ENCODE measurements at places on chromosomes 1 and 21.

DNA sequence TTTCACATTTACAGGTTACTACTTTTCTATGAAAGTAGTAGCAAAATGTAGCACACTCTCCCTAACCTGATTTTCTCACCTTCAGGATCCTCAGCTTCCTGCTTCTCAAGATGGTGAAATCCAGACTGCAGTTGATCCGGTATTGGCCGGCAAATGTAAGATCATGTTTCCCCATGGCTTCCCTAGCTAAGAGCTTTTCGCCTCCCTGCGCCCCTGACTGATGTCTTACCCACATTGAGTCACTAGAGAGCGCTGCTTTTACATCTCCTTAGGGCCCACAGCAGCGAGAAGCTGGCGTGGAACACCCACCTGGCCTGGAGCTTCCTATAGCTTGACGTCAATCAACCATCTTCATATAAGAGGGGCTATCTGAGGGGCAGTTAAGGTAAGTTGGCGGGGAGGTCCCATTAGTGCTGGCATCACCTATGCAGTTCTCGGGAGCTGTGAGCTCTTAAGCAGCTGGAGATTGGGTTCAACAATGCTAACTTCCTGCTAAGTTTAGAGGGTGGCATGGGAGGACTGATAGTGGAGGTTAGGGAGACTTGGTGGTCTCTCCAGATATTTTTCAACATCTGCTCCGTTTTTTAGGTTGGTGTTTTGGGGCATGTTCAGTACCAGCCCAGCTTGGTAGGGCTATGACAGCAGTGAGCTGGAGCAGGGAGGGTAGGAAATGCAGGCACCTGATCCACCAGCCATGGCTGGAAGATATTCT lies 5.5 kb downstream of the PTPN7 start:
- DNase-seq: no peak

- no peak for DNase-seq
These were observed 59.3 kb downstream of the PLPP3 start for GRCh38 chr1:56520016-56520601.

DNA sequence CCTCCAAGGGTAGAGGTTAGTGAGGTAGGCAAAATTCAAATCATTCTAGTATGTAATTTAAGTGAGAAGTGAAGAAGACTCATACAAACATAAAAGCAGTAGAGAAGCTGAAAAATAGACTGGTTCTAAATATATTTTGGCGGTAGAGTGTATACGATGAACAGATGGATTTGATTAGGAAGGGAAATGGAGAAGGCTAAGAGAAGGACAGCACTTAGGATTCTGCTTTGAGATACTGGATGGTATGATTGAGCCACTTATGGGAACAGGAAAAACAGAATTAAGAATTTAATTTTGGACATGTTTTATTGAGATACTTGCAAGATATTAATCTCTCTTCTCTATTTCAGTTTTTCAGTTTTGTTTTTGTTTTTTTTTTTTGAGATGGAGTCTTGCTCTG lies 60.1 kb downstream of the EPB41 start:
- DNase-seq: no peak

GRCh38 chr1:151159373-151159772 lies 2.9 kb downstream of the TNFAIP8L2 start:
- DNase-seq: no peak

DNA sequence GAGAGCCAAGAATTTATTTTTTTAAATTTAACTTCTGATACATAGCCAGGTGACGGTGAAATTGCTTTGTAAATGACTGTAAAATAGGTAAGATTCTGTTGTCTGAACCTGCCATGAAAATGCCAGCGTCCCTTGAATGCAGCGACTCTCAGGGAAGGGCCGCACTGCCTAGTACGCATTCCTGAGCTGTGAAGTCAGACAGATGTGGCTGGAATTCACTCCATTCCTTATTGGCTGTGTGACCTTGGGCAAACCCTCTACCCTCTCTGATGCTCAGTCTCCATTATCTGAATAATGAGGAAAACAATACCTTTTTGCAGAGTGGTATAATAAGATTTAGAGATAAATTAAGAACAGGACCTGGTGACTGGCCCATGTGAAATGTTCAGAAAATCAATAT lies 167.1 kb upstream of the DAB1 start:
- no peak for DNase-seq

DNA sequence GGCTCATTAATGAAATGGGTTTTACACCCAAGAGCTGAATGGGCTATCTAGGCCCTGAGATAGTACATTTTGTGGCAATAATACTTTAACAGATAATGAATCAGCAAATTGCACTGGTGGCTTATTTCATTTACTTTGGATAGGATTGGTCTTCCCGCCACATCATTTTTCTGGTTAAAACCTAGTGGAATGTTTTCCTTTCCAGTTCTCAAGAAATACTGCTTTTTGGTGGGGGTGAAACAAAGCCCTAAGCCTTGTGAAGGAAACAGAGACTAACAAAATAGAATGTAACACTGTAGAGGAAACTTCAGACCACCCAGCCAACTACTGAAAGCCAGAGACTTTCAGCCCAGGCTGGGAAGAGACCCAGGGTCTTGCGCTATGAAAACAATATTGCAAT lies 172.2 kb downstream of the HHIPL2 start:
- DNase-seq: no peak

DNA sequence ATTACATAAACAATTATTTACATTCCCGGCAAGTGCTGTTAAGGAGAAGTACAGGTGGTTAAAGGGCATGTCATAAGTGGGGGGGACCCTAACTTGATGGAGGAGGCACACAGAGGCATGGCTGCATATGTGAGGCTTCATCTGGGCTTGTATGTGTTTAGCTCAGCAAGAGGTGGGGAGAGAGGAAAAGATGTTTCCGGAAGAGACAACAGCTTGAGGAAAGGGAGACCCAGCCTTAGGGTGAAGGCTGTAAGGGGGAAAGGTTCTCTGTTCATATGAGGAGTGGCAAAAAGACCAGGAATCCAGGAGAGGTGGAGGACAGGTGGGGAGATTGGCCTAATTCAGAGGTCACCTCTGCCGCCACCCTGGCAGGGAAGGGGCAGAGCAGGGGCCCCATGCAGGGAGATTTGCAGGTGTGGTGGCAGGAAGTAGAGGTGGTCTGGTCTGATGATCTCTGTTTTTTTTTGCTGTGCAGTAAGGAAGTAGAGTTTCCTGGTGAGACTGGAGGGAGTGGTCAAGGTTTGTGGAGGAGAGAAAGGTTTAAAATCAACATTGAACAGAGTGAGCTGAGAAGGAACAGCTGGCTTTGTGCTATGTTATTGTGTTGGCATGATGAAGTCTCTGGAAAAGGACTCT lies 9.0 kb downstream of the TRAF5 start:
- DNase-seq: no peak

GRCh38 chr1:109185990-109186732 lies 27.6 kb upstream of the SARS1 start:
- no peak for DNase-seq

DNA sequence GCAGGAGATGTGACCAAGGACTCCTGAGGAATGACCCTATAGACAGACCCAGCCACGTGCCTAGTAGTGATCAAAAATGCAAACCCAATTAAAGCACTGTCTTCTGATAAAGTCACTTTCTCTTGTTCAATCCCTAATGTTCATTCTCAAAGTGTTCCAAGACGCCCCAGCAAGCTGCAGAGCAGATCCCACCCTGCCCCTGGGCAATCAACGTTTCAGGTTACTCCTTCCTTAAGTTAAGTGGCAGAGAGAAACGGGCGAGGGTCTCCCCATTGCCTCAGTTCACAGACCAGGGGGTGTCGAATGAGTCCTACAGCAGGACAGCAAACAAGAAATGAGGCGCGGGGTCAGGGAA lies 699 bp upstream of the RGS2 start:
- DNase-seq: no peak

DNA sequence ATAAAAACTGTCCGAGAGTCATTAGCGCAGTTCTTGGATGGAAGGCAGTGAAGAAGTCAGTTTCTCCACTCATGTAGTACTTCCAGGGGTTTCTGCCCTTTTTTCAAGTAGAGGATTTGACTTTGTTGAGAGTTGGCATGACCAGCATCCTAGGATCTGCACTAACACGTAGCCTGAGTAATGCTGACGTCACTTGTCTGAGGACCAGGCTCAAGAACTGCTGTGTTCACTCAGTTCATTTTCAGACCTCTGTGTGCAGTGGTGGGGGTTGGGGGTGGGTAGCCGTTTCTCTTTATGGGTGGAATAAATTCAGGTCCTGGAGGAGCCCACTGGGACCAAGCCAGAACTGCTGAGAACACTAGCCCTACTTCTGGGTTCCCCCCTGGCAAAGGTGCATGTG lies 53.3 kb downstream of the MRPS6 start:
- DNase-seq: no peak

DNA sequence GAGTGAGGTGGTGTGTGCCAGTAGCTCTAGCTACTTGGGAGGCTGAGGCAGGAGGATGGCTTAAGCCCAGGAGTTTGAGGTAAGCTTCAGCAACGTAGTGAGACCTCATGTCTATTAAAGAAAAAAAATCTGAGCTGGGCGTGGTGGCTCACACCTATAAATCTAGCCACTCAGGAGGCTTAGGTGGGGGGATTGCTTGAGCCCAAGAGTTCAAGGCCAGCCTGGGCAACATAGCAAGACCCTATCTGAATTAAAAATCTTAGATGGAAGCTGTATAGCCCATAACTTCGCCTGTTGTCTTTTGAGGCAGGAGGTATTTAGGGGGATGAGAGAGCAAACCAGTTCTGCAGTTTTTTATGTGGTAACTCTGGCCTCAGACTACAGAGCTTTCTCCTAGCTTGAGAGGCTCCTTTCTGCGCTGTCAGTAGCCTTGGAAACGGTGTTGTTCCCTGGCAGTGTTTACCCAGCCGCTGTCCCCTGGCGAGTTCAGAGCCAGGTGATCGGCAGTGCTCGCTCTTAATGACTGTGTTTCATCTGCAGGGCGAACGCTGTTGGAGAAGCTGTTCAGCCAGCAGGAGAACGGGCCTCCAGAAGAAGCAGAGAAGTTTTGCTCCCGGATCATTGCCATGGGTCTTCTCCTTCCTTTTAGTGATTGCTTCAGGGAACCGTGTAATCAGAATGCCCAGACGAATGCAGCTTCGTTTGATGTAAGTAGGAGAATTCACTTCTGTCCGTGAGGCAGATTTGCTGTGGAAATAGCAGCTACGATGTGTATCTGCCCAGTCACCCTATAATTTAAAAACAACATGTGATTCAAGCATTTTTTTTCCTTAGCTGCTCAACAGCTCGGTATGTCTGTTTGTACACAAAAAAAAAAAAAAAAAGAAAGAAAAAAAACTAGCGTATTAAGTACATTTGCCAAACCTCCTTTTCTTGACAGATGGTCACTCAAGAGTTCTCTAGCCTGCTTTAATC lies 31.2 kb downstream of the FMN2 start:
- DNase-seq: no peak

GRCh38 chr1:198601936-198602889 lies 36.6 kb upstream of the PTPRC start:
- no peak for DNase-seq

GRCh38 chr1:188888386-188888785 lies 1589.3 kb downstream of the BRINP3 start:
- DNase-seq: no peak

GRCh38 chr21:42257091-42257765 lies 38.3 kb downstream of the ABCG1 start:
- peak; percentile 57 for DNase-seq

- no peak for DNase-seq
These were observed 38.1 kb upstream of the NBL1 start for GRCh38 chr1:19605967-19606366.

DNA sequence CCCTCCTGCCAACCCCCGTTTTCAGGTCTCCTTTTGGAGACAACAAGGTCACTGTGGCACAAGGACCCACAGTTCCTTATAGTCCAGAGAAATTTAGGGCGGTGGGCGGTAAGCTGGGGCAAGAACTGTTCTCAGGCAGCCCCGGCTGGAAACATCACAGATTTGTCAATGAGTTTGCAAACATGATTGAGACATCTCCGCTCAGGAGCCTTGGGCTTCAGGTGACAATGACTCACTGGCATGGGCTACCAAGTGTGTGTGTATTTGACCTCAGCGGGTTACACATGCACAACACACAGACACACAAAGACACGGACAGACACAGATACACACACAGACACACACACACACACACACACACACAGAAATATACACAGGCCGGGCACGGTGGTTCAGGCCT lies 58.2 kb upstream of the ABCG1 start:
- no peak for DNase-seq

GRCh38 chr21:44013380-44014088 lies 1.4 kb downstream of the TRAPPC10 start:
- DNase-seq: no peak

GRCh38 chr1:76951153-76951552 lies 83.9 kb downstream of the ST6GALNAC5 start:
- no peak for DNase-seq

- DNase-seq: no peak
These were observed 21.5 kb upstream of the LYST start for GRCh38 chr1:235888119-235888643.

GRCh38 chr1:68231627-68232288 lies 565 bp downstream of the WLS start:
- DNase-seq: peak; percentile 78

- no peak for DNase-seq
These were observed 346.8 kb downstream of the RRAGC start for GRCh38 chr1:38512789-38513188.

- no peak for DNase-seq
These were observed 49.3 kb downstream of the TRIM62 start for GRCh38 chr1:33132549-33132948.

DNA sequence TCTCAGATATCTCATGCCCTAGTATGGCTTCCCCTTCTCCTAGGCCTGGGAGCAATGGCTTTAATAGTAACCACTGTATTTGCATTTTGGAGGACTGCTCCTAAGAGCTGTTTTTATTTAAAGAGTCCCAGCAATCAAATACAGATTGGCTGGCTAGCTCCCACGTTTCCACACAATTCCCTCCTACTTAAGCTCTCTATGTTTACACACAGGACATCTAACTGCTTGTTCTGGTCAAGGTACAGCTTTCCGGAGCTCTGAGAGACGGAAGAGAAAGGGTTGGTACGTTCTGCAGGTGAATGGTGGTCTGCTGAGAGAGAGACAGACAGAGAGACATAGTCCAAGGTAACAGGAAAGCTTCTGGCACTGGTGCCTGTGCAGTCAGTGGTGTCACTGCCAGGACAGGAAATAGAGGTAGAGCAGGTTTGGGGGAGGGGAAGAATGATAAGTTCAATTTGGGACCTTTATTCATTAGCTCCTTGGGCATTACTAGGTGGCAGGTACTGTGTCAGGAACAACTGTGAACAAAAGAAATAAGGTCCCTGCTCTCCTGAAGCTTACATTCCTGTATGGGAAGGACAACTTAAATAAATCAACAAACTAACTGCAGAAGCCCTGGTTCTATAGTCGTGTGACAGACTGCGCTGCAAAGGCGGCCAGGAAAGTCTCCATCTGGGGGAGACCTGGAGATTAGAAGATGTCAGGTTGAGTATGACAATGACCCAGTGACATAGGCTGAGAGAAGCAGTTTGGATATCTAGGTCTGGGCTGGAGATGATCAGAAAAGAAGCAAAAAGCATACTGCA lies 1.2 kb upstream of the SLC25A33 start:
- DNase-seq: no peak

GRCh38 chr1:233432916-233433315 lies 105.4 kb downstream of the MAP3K21 start:
- DNase-seq: no peak

DNA sequence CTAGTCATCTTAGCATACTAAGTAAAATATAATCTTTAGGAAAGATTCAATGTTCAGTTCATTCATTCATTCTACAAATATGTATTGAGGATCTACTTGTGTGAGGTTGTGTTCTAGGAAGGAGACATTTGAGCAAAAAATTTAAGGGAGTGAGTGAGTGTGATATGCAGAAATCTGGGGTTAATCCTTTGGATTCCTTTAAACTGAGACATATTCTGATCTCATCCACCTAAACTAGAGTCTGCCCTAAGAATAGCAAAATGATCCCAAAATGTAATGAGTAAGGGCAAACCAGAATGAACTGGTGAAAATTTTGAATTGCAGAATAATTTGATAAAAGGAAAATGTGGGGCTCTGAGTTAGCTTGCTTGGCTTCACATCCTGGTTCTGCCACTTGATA lies 8.6 kb downstream of the UBE2U start:
- DNase-seq: no peak

Data from left ventricle myocardium superior (tissue), 1 donor.